MCF 10A (cell line): ENCODE measurements at places on chromosomes 4 and X. TPM values are rescaled to one million over a fixed set of nuclear protein-coding genes. Genes with fewer than 3 reads are reported as not detected.

RBMXL3 gene
- not detected in 2 replicates for total RNA-seq

TKTL2 gene
- not detected in 2 replicates for total RNA-seq

SMAD1 gene
- 23.7 and 27.9 TPM in 2 replicates for total RNA-seq

PCDH11X gene
- total RNA-seq, result 0.05 TPM in 1 of 2 replicates, not detected in the other
